MG63 (cell line): ENCODE measurements at places on chromosomes 13 and 19.

DNA sequence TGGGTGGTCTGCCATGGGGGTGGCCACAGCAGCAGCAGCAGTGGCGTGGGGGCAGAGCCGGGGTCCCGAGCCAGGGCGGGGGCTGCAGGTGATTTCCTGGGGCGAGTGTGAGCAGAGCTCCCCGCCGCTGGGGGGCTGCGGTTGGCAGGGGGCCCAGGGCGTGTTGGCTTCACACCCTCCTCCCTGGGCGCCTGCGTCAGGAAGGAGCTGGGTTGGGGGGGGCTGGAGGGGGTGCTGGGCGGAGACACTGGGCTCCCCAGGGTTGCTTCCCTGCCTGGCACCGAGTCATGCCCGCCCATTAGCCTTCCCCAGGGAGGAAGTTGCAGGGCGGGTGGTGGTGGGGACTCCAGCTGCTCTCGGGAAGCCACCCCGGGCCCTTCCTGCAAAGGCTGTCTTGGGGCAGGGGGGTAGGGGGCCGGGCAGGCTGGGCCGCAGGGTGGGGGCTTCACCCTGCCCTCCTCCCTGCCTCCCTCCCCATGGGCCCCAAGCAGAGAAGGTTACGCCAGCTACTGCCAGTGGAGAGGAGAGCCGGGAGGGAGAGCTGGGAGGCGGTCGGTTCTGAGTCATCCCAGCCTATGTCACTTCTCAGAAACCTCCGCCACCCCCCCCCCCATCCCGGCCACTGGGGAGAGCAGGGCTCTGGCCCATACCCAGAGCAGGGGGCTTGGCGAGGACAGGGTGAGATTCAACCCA lies 4.6 kb downstream of the MIDN start:
- peak; percentile 94 for DNase-seq

DNA sequence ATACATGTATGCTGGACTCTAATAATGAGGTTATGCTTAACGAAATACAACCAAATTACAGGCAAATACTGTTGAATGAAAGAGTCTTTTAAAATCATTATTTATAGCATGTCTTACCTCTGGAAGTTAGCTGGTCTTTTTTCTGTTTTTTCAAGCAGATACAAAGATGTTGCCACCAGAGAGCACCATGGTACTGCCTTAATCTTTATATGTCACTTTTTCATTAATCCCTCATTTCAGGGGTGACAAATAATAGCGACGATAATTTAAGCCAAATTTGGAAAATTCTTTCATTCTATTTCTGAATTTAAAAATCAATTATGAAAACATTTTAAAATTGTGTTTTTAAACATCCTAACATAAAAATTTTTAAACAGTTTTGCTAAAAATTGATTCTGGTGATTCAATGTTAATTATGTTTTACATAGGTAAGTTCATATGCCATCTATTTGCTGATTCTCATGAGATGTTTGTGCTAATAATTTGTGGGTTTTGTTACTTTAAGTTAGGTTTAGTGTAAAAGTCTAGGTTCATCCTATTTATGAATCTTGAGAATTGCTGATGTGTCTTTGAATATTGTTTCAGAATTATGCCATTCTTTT lies 379.3 kb upstream of the SGCG start:
- no peak for DNase-seq

GRCh38 chr13:19601749-19602725 lies 31.4 kb upstream of the MPHOSPH8 start:
- peak; percentile 66 for DNase-seq

DNA sequence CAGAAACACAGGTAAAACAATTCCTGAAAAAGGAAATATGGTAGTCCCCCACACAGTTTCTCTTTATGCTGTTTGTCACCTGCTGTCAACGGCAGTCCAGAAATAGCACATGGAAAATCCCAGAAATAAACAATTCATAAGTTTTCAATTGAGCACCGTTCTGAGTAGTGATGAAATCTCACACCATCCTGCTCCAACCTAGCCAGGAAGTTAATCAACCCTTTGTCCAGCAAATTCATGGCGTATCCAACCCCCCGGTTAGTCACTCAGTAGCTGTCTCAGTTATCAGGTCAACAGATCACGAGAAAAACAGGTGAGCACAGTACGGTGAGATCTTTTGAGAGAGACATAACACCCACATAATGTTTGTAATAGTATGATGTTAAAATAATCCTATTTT lies 74.2 kb downstream of the TUBGCP3 start:
- no peak for DNase-seq

GRCh38 chr19:17112700-17113099 lies 37.1 kb downstream of the MYO9B start:
- no peak for DNase-seq

- DNase-seq: no peak
These were observed 226.6 kb downstream of the ATP8A2 start for GRCh38 chr13:25598421-25598820.

DNA sequence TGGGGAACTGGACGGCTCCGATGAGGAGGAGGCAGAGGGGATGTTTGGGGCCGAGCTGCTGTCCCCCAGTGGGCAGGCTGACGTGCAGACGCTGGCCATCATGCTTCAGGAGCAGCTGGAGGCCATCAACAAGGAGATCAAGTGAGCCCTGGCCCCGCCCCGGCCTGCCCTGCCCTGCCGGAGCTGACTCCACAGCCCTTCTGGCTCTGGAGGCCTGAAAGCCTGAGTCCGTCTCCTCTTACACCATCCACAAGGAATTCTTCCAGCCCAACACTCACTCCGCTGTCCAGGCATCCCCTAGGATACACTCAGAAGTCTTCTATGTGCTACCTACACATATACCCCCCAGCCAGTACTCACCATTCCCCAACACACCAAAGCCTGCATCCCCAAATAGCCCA lies 17.4 kb downstream of the PPFIA3 start:
- DNase-seq: no peak

DNA sequence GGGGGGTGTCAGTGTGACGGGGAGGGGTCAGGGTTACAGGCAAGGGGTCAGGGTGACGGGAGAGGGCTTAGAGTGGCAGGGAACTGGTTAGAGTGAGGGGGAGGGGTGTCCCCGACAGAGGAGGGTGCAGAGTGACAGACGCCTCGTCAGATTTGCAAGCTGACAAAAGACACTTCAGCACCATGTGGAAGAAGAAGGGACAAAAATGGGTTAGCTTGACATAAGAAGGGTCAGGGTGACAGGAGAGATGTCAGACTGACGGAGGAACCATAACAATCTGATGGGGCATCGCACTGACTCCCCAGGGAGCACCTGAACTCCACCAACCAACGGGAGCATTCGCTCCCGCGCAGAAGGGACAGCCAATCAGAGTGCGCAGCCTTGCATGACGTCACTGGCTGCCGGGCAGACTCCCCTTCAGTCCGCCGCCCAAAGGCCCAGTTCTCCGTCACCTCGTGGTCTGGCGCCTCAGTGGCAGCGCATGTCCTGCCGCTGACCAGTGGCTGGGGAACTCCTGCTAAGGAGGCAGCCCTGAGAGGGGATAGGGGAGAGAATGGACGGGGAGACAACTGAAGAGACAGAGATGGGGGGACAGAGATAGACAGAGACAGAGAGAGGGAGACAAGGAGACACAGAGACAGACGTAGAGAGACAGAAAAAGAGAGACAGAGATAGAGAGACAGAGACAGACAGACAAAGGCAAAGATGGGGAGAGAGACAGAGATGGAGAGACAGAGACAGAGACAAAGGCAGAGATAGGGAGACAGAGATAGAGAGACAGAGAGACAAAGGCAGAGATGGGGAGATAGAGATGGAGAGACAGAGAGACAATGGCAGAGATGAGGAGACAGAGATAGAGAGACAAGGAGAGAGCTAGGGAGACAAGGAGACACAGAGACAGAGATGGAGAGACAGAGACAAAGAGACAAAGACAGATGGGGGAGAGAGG lies 30.2 kb downstream of the C19orf81 start:
- peak; percentile 51 for DNase-seq

DNA sequence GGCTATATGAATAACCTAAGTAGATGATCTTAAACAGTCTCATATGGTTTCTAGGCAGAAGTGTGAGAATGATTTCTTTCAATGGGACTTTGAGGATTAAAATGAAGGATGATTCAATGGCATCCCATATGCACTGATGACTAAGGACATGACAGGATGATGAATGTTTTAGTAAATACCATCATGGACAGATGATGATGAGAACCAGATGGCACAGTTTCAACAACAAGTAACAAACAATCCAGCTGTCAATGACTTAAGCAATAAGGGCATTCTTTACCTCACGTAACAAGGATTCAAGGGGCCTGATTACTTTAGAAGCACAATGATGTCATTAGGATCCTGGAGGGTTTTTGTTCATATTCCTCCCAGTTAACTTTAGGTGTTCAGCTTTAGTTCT lies 2678.4 kb downstream of the PCDH9 start:
- DNase-seq: no peak

- peak; percentile 26 for DNase-seq
These were observed 123.1 kb downstream of the CDK8 start for GRCh38 chr13:26377038-26377437.

DNA sequence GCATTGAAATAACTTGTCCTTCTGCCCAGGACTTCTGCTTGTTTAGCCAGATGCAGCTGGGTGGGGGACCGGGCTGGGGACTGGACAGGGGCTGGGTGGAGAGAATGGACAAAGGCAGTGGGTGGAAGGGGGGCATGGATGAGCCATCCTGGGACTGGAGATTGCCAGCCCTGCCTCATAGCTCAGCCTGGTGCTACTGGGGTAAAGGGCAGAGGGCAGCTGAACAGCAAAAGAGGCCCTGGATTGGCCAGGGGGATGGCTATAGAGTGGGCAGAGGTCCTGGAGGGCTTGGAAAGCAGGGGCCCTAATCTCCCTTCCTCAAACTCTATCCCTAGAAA lies 17.7 kb upstream of the PLAUR start:
- DNase-seq: no peak

DNA sequence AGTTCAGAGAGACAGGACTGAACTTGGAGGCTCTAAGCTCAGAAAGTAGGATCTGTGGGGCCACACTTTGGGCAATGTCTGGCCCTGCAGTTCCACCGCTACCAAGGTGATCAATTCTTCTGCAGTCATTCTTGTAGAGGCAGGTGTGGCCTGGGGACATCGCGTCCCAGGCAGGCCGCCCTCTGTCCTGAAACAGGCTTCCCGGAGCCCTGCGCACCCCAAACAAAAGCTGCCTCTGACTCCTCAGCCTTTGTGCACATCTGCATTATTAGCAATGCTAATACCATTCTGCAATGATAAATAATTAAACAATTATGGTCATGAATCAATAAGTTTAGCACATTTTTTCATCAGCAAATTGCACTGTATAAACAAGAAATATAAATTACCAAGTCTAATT lies 160.2 kb downstream of the URI1 start:
- DNase-seq: no peak

GRCh38 chr13:77909827-77910226 lies 8.8 kb downstream of the EDNRB start:
- no peak for DNase-seq

GRCh38 chr13:19592657-19593180 lies 31.4 kb upstream of the TPTE2 start:
- DNase-seq: no peak

DNA sequence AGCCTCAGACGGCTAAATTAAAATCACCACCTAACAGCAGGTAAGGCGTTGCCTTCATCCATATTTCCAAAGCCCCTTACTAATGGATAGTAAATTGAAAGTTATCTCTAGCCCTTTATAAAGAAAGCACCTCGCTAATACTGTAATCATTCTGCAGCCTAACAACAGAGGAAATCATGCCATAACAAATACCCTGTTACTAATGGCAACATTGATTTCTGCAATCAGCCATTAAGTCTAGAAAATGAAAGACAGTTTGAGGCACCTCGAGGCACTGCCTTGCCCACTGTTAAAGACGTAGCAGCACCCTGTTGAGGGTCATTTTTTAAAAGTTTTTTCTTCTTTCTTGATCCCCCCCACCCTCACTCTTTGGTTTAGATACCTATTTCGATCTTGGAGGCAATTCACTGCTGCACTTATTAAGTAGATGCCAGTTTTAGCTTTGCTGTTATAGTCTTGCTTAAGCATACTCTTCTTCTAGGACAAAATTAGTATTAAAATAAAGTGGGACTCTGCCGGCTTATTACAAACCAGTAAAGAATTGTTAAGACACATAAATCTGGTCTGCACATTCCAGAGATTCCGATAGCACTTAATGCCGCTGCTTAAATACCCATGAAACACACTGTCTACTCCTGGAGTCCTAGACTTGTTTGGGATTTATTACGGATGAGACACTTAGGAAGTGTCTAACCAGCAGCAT lies 74.8 kb downstream of the ZNF536 start:
- no peak for DNase-seq

DNA sequence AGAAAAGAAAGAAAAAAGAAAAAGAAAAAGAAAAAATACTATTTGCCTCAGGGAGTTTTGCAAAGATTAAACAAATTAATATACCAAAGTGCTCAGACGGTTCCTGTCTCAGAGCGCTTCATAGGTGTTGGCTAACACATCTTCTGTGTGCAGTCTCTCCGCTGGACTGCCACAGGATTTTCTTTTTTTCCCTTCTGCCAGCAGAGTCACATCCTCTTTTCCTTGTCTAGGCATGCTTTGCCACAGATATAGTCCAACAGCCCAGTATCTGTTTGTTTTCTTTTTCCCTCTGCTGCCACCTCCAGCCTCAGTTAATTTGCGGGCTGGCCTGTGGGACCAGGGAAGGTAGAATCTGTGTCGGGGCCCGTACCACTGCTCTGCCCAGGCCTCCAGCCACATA lies 3.4 kb upstream of the URAD start:
- DNase-seq: no peak

DNA sequence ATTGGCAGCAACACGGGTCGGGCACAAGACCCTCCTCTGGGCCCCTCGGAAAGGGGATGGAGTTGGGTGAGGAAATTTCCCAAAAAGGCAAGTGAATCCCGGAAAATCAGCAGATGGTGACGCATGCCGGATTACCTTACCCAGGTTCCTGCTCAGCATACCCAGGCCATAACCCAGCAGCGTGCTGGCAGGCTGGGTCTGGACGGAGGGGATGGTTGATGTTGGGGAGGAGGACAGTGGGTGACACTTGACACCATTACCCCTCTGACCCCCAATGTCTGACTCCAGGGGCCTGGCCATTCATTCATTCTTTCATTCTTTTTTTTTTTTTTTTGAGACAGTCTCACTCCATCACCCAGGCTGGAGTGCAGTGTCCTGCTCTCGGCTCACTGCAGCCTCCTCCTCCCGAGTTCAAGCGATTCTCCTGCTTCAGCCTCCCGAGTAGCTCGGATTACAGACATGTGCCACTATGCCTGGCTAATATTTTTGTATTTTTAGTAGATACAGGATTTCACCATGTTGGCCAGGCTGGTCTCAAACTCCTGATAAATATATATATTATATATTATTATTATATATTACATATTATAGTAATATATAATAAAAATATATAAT lies 799 bp downstream of the PVR start:
- DNase-seq: peak; percentile 68

DNA sequence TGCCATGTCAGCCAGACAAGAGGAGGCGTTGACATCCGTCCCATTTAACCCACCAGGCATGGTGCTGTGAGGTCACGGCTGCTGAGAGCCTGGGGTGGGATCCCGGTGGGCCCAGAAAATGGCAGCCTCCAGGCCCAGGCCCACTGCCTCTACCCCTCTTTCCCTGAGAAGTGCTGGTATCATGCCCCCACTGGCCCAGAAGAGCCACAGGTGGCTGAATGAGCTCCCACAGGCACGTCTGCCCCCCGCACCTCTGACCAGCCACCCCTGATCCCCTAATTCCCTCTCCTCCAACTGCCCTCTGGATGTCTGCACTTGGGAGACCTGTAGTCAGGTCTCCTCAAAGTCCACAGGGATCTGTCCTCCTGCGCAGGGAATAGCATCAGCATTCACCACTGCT lies 37.3 kb upstream of the KCTD15 start:
- DNase-seq: no peak

- DNase-seq: no peak
These were observed 48.5 kb upstream of the TUBGCP3 start for GRCh38 chr13:112636401-112636975.
